COR-L47 (cell line): ENCODE measurements at places on chromosomes 1 and 21.

DNA sequence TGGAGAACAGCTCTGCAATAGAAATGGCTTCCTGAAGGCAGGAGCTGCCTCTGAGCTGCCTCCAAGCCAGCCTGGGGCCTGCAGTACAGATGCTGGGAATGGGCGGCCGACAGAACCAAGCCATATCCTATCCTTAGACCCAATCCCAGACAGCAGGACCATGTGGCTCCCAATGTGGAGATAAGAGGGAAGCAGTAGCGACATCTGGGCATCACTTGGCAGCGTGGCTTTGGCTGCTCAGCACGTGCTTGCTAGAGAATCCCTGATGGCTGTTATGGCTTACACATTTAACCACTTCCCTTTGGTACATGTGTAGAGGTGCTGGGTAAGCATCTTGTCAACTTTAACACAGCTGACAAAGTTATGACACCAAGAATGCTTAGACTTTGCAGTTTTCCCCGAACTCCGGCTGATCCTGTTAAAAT, 87.7 kb downstream of the MAN1C1 start:
- DNase-seq, result no peak

DNA sequence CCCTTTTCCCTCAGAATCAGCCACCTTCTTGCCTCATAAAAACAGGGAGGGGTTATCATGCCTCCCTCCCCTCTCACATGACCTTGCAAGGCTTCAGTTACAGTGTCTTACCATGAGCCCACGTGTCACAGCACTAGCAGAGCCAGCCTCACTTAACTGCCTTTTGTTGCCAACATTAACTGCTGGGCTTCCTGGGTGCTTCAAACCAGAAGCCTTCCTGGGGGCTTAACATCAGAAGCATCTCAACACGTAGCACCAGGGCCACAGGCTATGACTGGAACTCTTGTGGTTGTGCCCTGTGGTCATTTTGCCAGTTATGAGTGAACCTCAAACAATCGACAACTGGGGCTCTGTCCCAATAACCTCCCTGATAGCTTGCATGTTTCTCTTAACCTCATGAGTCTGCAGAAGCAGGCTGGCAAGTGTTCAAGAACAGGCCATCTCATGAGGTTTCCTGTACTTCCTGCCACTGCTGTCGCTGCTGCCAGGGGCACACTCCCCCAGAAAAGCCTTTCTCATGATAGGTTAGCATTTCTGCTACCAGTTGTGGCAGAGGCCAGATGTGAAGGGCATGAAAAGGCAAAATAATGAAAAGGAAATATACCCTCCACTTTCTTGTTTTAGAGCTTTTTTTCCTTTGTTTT, 132.2 kb downstream of the GLUL start:
- no peak for DNase-seq

DNA sequence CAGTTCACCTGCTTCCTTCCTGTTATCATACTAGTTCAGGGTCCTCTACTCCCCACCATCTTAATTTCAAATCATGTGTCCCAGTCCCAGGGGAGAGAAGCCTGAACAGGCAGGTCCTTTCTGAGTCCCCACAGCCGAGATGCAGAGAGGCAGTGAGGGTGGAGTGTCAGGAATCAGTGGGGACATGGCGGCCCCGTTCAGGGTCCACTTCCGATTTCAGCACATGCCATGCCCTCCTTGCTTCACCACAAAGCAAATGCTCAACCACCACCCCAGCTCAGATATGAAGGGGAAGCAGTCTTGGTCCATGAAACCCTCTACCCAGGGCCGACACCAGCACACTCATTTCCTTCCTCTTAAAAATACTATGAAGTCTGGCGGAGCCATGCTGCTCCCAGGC, 5.2 kb upstream of the SEMA4A start:
- no peak for DNase-seq

- DNase-seq, result no peak
These were observed 15.1 kb upstream of the TUT4 start for GRCh38 chr1:52567943-52568342.

DNA sequence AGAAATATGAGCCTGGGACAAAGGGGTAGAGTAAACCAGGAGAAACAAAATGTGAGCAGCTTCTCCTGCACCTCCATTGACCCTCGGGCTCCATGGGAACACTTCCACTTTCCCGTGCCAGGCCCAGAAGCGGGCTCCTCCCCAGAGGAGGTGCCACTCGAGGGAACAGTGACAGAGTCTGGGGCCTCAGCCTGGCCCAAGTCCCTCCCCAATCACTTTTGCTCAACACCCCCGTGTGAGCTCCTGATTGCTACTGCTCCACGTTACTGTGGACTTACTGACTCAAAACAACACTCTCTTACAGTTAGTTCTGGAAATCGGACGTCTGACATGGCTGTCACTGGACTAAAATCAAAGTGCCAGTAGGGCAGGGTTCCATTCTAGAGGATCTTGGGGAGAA, 17.7 kb upstream of the KLHDC7A start:
- DNase-seq, result no peak

DNA sequence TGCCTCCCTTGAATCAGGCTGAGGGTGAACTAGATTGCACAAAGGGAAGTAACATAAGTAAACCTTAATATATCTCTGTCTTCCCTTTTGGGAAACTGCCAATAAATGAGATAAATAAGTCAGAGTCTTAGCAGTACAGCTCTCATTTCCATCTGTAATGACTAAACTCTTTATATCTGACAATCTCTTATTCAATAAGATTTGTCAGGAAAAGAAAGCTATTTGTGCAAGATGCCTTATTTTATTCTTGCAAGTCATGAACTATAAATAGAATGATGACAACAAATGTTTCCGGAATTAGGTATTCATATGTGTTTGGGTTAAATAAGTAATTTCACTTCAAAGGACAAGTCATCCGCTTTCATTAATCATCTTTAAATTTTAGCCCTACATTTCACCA, 229.2 kb downstream of the PTGER3 start:
- DNase-seq, result no peak

GRCh38 chr1:67170751-67171573, 4.7 kb downstream of the IL23R start:
- DNase-seq, result no peak
